ENCODE measurements at places on chromosomes 12 and 14. TPM values are rescaled to one million over a fixed set of nuclear protein-coding genes. Genes with fewer than 3 reads are reported as not detected.

DNA sequence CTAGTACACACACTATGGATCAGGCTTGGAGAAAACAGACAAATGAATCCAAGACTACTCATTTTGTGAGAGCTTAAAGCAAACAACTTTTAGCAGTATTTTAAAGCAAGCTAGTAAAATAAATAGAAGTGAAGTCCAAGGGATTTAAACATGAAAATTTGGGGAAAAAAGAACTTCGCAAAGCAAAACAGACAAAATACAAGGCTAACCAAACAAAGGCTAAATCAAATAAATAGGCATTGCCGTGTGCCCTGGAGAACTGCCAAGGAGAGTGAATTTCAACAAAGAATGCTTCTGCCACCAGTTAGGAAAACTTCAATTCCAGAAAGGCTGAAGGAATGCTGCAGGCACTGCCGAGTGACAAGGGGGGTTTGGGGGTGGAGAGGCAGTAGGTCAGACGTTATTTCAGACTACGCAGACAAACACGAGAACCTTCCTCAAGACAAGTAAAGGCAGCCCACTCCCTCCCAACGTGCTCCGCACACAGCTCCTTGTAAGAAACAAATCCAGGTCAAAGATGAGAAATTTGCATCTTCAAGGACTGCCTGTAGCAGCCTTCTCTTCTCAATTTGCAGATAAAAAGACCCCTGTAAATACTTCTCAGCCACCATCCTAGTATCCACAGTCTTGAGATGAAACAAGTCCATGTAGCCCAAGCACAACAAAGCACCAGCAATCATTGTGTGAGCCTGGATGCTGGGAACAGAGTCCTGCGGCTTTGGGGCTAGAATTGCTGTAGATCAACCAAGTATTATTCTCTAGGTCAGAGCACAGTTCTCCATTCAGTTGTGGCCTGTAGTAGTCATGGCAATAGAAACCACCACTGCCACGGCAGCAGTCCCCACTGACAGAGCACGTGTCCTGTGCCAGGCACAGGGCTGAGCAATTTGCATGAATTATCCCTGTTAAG, 43.3 kb downstream of the EFCAB11 start:
- peak; percentile 67 for DNase-seq
- no peaks in the 10 kb centered on the region for H3K27me3 ChIP-seq

GRCh38 chr12:130463275-130463658, 125.6 kb downstream of the PIWIL1 start:
- no peaks in the 10 kb centered on the region for H3K36me3 ChIP-seq
- H3K4me3 ChIP-seq, result no peak overlapping the region
- no peaks in the 10 kb centered on the region for H3K4me1 ChIP-seq
- H3K27ac ChIP-seq, result no peak overlapping the region
- H3K27me3 ChIP-seq, result no peaks in the 10 kb centered on the region

DNA sequence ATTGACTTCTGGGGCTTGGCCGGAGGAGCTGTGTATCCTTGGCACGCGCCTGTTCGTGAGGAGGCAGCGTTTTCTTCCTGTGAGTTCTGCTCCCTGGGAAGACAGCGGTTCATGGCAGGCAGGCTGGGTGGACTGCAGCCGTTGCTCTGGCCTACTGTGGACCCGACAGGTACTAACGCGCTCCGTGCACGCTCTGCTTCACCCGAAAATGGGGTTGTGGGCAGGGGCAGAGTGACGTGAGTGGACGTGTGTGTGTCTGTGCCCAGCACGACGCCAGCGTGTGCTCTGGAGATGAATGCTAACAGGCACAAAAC, 179.1 kb downstream of the KIF26A start:
- no peak overlapping the region for H3K4me3 ChIP-seq
- H3K36me3 ChIP-seq, result no peaks in the 10 kb centered on the region
- DNase-seq, result no peak
- H3K27me3 ChIP-seq, result no peaks in the 10 kb centered on the region

- H3K27me3 ChIP-seq, result peaks cover 10% of the 10 kb centered on the region
- no peak for DNase-seq
- H3K4me3 ChIP-seq, result no peak overlapping the region
- H3K4me1 ChIP-seq, result no peaks in the 10 kb centered on the region
- no peak overlapping the region for H3K27ac ChIP-seq
Observed at GRCh38 chr12:31236998-31237637, 88.8 kb downstream of the SINHCAF start.

The PMCH gene
- polyA plus RNA-seq, result not detected
